ENCODE measurements at places on chromosomes 1 and 21.

GRCh38 chr1:23923592-23924499, 10.7 kb upstream of the CNR2 start:
- DNase-seq, result no peak

- no peak for DNase-seq
Measured at GRCh38 chr1:158613764-158614163, 8.7 kb downstream of the OR10Z1 start.

DNA sequence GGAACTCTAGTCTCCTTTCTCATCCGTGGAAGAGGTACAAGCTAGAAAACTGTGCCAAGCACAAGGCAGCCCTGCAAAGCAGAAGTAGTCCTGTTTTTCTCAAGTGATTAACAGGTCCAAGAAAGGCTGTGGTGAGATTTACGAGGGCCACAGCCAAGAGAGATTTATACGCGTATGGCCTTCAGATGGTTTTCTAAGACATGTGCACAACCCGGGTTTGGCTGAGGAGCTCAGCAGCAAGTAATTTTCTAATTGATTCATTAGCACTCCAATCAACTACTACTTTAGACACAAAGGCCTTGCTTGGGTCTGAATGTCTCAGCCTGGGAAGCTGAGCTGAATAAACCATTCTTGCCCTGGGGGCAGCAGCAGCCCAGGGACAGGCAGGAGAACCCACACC, 55.8 kb downstream of the SSBP3 start:
- DNase-seq, result no peak

- DNase-seq, result no peak
Measured at GRCh38 chr1:90246069-90246468, 251.2 kb downstream of the ZNF326 start.

DNA sequence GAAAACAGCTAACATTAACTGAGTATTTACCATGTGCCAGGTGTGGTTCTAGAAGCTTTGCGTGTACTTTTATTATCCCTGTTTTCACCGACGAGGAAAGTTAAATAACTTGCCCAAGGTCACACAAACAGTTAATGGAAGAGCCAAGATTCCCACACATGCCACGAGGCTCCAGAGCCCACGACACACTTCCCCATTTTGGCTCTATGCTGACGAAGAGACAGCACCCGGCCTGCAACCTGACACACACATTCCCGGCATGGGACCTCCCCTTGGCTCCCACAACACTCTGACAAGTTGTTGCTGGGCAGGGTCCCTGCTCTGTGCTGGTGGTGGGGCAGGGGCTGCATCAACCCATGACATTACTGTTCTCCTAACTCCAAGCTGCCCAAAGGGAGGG, 52.8 kb downstream of the RAP1GAP start:
- no peak for DNase-seq

GRCh38 chr1:184392067-184392466, 5.2 kb downstream of the C1orf21 start:
- DNase-seq, result no peak

DNA sequence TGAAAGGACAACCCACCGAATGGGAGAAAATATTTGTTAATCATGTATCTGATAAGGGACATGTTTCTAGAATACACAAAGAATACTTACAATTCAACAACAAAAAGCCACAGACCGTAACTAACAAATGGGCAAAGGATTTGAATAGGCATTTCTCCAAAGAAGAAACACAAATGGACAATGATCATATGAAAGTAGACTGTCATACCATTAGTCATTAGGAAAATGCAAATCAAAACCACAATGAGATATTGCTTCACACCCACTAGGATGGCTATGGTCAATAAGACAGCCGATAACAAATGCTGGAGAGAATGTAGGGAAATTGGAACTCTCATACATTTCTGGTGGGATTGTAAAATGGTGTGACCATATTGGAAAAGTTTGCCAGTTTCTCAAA, 367.2 kb upstream of the SGIP1 start:
- no peak for DNase-seq

DNA sequence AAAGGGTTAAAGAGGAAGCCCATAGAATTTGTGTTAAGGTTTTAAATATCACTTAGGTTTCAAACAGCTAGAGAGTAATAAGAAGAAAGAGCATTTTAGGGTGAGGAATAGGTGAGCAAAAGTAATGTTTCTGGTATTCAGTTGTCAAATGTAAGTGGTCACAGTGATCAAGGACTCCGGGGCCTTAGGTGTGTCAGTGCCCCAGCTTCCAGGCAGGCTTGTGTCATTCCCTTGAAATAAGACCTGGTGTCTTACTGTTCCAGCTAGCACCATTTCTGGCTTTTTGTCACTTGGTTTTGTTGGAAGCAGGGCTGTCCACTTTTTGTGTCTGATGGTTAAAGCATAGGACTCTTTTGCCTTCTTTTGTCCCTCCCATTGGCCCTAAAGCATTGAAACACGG, 69.6 kb downstream of the DYRK1A start:
- DNase-seq, result no peak

DNA sequence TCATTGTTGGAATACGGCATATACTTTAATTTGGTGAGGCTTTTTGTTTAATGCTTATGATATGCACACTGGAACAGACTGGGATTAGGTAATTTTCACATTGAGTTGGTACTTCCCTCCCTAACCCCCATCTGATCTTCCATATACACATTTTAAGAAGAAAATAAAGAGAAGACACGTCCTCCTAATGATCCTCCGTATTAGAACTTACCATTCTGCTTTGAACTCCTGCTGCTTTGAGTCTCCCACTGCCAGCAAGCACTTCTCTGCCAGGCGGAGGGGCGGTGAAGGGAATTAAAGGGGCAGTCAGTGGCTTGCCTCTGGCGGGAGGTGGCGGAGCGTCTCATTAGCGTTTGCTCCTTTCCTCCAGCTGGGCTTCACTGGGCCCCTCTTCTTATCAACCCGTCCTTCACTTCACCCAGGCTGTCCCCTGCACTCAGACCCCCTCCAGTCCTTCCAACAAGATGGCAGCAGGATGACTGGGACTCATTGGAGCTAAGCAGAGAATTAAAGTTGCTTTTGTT, 433.4 kb downstream of the KIF26B start:
- no peak for DNase-seq

DNA sequence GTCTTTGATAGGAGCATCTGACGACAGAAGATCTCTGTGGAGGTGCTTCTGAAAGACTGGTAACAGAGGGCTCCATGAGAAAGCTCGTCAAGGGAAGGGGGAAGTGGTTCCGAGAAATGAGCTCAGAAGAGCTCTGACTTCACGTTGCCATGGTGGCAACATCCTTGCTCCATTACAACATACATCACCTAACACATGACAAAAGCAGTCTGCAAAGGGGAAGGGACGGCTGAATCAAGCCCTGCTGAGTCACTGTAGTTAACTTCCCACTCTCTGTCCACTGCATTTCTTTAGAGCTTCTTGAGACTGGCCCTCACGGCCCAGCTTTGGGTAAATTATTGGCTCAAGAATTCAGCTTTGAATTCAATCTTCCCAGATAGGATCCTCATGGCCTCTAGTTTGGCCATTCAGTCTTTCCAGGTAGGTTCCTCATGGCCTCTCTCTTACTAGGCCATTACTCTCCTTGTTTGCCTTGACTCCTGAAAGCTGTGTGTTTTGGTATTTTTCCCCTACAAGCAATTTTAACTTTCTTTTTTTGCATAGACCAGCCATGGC, 88.0 kb upstream of the ZNF648 start:
- DNase-seq, result no peak

DNA sequence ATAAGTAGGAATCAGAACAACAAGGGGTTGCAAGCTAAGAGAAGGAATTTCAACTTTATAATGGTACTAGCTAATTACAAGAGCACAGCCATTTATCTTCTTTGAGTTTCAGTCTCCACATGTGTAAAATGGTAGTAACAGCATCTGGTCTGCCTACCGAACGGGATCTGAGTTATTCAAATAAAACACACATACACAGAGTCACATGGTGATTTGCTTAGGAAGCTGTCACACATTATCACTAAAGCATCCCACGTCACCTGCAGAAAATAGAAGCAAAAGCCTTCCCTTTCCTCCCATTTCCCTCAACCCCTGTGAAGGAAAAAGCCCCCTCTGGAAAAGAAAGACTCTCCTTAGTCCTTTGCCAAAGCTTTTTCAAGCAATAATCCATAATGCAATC, 389.7 kb downstream of the OMA1 start:
- DNase-seq, result no peak

- DNase-seq, result no peak
Measured at GRCh38 chr1:58829866-58830265, 46.0 kb upstream of the JUN start.

- DNase-seq, result peak; percentile 3
Measured at GRCh38 chr1:35642471-35642955, 1.2 kb upstream of the PSMB2 start.

- no peak for DNase-seq
Measured at GRCh38 chr1:101000131-101000873, 25.3 kb downstream of the DPH5 start.

GRCh38 chr1:182520736-182521135, 68.3 kb downstream of the RNASEL start:
- no peak for DNase-seq

GRCh38 chr1:155017946-155018316, 15.3 kb downstream of the ZBTB7B start:
- DNase-seq, result no peak

GRCh38 chr1:11482701-11483479, 3.9 kb downstream of the DISP3 start:
- DNase-seq, result no peak

DNA sequence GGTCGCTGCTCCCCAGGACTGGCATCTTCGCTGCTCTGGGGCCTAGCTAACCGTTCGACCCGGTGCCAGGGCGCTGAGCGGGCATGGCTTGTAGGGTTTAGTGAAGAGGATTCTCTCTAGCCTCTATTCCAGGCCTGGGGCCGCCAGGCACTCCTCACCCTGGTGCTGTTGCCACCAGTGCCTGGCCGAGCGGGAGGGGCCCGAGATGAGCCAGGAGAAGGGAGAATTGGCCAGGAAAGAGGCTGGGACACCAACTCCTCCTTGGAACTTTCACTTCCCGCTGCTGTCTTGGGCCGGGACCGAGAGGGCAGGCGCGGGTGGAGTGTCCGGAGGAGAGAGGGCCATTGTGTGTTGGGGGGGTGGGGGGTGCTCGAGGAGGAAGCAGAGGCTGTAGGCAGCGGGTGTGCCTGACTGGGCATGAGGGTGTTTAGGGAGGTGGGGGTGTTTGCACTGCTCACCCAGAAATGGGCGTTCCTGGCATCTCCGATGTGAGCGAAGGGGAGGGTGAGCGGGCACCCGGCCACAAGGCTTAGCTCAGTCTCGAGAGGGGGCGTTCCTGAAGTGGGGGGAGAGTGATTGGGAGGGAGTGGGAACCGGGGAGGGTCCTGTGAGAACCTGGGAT, 772 bp downstream of the ADAM15 start:
- DNase-seq, result no peak

DNA sequence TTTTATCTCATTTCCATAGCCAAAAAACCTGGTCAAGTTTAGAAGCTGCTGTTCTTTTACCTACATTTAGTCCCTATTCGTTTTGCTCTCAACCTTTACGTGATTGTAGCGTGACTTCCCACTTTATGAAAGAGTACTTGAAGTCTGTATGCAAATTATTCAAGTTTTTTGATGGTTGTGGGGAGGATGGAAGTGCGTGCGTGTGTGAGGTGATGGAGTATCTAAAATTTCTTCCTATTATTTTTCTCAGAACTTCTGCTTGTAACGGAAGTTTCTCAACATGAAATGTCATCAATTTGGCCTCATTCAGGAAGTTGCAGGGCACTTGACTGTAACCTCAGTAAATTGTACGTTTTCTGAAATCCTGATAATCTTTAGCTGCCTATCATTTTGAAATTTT, 64.0 kb downstream of the SAMSN1 start:
- DNase-seq, result peak; percentile 5

DNA sequence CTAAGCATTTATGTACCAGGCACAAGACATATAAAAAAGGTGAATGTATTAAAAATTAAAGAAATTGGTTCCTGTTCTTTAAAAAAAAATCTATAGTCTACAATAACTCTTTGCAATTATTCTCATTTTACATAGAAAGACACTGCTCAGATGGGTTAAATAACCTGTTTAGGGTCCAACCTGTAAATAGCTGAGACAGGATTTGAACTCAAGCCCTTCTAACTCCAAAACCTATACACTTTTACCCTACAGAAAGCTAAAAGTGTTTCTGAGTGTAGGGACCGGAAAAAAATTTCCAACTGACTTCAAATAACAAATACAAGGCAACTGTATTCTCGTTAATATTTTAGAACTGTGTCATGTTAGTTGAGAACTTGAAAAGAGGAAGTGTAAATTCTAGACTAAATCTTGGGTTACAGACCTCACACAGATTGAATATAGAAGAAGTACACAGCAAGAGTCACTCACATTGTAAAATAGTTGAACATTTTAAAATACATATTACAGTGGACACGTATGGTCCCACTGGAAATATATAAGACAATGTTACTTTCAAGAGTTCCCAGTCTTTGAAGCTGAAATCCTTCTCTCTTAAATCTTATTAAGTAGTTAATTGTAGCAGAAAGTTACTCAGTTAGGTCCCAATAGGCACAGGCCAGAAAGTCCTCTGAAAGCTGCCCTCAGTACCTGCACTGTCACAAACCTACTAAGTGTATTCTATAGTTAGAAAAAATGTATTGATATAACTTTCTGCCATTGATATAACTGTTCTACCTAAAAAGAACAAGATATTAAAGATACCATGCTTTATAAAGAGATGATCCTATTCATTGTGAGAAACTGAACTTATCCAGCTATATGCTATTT, 7.3 kb downstream of the EDEM3 start:
- no peak for DNase-seq

- DNase-seq, result no peak
Measured at GRCh38 chr1:199279872-199280645, 641.2 kb downstream of the PTPRC start.

DNA sequence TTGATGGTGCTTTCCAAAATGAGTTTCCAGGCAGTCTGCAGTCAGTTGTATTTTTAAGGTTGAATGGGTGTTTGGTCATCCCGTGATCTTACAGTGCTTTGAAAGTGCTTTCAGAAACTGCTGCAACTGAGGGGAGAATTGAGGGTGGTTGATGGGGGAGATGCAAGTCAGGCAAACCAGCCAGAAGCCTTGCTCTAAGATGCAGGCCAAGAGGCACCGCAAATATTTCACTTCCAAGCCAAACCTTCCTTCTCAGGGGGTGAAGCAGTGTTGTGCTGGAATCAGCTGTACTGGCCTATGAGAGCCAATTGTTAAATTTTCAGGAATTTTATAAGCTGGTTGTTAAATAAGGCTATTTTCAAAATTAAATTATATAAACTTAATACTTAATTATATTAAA, 151.6 kb downstream of the KCNJ6 start:
- no peak for DNase-seq

DNA sequence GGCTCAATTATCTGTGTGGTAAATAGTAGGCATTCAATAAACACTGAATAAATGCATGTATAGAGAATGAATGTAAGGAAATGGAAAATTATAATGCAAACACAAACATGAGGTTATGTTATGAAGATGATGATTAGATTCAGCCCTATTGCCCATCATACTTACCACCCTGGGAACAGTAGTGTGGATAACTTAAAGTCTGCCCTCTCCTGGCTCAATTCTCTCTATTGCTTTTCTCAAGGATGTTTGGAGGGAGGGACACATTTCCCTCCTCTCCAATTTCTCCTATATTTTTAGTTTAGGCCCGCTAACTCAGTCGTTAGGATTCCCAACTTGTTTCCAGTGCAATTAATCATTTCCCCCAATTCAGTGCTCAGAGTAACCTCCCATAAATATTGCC, 101.5 kb upstream of the TNR start:
- no peak for DNase-seq
